ENCODE measurements at places on chromosomes 7 and 10.

DNA sequence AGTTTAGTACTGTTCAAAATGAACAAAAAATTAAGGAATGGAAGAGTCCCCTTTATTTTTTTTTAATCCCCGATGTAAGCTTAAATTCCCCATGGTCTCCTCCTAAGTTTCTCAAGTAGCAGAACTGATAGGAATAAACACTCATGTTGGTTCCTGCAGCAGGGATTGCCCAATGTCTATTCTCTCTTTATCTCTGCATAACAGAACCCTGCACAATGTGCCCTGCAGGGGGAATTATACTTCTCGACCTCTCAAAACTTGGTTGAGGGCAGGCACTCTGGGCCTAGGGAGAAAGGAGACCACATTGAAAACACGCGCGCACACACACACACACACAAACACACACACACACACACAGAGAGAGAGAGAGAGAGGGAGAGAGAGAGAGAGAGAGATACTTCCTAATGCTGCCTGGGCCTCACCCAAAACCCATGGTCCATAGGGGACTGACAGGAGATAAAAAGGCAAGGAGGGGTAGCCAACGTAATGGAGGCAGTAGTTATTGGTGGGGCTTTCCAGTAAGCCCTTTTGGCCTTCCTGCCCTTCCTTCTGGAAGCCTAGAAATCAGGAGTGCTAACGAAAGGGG, 22.7 kb downstream of the JAZF1 start:
- DNase-seq: no peak

DNA sequence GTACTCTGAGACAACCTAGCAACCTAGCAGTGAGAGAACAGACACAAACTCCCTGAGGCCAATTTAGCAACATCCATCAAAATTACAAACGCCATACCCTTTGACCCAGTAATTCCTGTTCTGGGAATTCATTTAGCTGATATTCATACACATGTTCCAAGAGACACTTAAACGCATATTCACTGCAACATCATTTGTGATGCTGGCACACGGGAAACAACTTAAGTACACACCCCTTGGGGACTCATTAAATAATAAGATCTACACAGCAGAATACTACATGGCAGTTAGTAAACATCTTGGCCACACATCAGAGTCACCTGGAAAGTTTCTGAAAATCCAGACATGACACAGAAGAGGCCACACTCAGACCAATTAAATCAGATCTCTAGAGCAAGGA, 17.6 kb downstream of the NUDCD3 start:
- no peak for DNase-seq

GRCh38 chr10:72637398-72637857, 11.5 kb upstream of the MICU1 start:
- peak; percentile 51 for DNase-seq

DNA sequence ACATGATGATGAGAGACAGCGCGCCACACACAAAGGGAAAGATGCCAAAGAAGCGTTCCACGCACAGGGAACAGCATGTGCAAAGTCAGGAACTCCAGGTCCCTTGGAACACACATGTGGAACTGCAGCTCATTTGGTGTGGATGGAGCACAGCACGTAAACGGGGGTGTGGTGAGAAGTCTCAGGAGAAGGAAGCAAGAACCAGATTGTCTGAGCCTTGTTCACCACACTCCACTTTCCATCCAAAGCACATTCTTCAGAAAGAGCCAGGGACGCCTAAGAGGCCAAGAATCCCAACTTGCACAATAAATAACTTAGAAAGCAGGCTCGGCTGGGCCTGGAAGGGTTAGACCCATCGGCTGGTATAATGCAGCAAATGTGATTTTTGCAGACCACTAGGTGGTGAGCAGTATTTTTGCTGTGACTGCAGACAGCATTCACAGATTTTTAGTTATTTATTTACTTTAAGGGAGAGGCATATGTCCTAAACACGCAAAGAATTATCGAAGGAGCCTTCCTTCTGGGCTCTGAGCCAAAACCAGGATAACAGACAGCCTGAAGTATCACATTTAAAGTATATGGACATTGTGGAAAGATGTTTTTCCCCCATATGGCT, 27.9 kb upstream of the ASCC1 start:
- DNase-seq: peak; percentile 79

DNA sequence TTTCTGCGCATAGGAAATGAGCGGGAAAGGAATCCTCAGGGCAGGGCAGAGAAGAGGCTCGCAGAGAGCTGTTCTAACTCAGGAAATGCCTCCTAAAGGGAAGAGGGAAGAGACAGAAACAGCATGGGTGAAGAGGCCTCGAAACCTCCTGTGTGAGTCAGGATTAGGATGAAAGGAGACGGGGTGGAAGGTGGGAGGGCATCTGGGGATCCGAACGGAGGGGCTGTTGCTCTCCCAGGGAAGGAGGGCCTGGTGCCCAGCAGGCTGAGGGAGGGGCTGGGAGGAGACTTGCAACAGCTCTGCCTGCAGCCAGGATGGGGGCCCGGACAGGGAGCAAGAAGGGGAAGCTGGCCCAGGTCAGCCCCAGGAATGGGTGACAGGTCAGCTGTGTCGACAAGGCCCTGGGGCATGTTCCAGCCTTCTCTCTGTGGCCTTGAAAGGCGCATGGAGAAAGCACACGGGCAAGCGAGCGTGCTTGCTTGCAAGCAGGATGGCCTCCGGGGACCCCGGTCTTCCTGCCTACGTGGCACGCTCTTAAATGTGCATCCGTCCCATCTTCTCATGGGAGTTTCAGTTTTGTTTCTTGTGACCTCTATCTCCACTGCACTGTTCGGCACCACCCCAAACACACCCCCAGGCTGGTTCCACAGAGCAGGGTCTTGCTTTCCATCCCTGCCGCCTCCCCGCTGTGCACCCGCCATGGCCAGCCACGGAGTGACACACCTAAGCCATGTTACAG, 63.5 kb downstream of the HIPK2 start:
- DNase-seq: no peak

Measured in AG08396 (cell line).